ENCODE measurements at places on chromosomes 1 and 21. TPM values are rescaled to one million over a fixed set of nuclear protein-coding genes. Genes with fewer than 3 reads are reported as not detected.

Gene TMEM269
- 0.26 TPM for total RNA-seq

Gene GBP7
- 0.39 TPM for total RNA-seq

Gene GADD45A
- total RNA-seq: 15.2 TPM

Gene ACOT11
- 0.53 TPM for total RNA-seq

Gene NOS1AP
- total RNA-seq: 0.08 TPM

Gene FAM78B
- total RNA-seq: 0.22 TPM

Gene TMIGD3
- not detected for total RNA-seq

Gene SPATA45
- total RNA-seq: not detected
